Fibroblast of upper back skin (primary cell): ENCODE measurements at places on chromosomes 1 and 21.

DNA sequence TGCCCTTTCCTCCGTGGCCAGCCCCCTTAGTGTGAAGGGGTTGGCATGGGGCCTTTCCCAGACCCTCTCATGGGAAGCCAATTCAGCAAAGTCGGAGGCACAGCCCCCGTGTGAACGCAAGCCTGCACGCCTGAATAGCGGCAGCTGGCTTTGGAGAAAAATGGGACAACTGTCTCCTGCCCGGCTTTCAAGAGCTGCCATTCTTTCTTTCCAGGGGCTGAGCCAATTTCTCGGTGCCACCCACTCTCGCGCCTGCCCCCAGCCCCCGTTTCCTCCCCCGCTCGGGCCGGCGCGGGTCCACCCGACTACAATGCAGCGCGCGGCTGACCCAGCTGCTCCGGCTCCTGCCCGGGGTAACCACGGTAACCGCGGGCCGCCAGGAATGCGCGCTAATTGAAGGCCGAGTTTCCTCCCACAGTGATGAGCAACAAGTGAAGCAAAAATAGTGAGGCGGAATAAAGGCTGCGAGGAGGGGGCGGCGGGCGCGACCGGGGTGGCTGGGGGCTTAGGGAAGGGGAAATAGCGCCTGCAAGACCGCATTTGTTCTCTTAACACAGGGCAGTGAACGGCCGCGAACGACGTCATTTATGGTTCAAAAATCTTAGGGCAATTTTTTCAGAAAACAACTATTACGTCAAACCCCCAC, 27.8 kb downstream of the ILDR2 start:
- DNase-seq, result peak; percentile 74

- no peak for DNase-seq
Measured at GRCh38 chr1:54610048-54610447, 13.3 kb downstream of the FAM151A start.

DNA sequence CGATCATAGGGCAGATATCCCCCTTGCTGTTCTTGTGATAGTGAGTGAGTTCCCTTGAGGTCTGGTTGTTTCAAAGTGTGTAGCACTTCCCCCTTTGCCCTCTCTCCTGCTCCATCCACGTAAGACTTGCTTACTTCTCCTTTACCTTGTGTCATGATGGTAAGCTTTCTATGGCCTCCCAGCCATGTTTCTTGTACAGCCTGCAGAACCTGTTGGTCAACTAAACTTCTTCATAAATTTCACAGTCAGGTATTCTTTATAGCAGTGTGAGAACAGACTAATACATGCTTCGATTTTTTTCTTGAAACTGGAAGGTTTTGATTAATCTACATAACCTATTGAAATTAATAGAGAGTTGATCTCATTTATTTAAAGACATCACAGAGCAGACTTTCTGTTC, 302.5 kb upstream of the PBX1 start:
- no peak for DNase-seq

- peak; percentile 99 for DNase-seq
Measured at GRCh38 chr1:201955009-201955728, at the start of gene TIMM17A. Gene TIMM17A (plus strand): TSS chr1:201955503. CDS start chr1:201955527, 24 bp downstream.

DNA sequence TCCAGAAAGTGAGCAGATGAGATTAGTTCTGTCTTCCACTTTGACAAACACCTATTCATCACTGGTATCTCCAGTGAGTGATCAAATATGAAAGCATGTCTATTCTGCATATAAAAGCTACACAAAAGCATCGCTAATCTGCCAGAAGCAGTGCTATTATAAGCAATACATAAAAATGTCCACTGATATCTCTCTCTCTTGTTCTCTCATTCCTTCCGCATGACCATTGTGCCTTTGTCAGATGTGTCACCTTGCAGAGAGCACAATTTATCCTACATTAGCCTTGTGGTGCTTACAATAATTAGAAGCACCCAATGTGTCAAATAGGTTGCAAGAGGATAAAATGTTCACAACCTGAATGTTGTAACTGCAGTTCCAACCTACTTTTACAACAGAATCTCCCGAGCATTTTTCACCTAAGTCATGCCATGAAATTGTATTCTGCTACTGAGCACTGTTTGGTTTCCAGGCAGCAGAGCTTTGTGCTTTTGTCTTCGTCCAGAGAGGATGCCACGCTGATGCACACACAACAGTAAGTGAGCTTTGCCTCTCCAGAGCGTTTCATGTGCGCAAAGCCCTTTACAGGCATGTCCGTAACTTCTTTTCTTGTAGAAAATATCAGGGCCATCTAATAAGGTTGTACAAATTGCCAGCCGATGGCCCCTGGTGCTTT, 198.7 kb upstream of the PLD5 start:
- no peak for DNase-seq

GRCh38 chr1:46687093-46687659, 15.5 kb downstream of the TEX38 start:
- DNase-seq, result peak; percentile 79

DNA sequence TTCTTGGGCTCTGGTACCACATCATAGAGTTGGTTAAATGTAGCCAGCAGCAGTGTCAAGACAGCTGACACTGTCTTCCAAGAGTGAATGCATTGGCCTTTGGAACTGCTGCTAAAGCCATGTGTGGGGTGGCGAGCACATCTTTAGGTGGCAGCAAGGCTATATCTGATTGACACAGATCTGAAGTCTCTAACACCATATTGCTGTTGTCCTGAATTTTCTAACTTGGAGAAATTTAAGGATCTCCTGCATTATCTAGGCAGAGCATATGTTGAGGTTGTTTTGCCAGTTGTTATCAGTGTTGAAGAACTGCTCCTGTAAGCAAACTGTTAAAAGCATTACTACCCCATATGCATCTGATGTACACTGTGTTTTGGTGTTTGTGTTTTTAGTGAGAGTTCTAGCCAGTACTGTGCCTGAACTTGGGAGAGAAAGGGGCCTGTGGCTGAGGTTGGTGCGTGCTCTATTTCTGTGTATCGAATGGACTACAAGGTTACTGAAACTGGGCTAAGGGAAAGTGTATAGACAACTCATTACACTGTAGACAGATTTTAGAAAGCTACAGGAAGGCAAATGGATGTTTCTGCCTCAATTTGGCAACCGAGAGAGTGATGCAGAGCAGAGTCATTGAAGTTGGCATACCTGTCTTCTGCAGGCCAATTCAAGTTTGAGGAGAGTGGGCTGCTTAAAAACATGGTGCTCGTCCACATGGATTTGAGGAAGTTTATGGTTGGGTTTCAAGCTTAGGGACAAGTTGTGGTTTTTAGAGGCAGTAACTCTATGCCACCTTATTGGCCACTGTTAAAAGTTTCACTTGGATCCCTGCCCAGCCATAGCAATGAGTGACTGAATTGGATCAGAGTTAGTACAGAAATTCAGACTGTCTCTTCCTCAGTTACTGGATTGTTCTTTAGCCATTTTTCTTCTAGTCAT, 16.9 kb downstream of the DYRK3 start:
- DNase-seq, result no peak

- DNase-seq, result no peak
Measured at GRCh38 chr1:165845992-165846748, 18.8 kb downstream of the UCK2 start.

- peak; percentile 18 for DNase-seq
Measured at GRCh38 chr1:79501153-79501552, 494.6 kb upstream of the ADGRL4 start.

DNA sequence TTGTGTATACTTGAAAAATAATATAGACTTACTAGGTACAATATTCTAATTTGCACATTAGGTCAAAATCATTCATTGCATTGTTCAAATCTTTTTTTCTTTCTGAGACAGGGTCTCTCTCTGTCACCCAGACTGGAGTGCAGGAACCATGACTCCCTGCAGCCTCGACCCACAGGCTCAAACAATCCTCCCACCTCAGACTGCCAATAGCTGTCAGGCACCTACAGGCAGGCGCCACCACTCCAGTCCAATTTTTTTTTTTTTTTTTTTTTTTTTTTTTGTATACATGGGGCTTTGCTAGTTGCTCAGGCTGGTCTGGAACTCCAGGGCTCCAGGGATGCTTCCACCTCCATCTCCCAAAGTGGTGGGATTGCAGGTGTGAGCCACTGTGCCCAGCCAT, 656.9 kb downstream of the KCNT2 start:
- DNase-seq, result no peak

DNA sequence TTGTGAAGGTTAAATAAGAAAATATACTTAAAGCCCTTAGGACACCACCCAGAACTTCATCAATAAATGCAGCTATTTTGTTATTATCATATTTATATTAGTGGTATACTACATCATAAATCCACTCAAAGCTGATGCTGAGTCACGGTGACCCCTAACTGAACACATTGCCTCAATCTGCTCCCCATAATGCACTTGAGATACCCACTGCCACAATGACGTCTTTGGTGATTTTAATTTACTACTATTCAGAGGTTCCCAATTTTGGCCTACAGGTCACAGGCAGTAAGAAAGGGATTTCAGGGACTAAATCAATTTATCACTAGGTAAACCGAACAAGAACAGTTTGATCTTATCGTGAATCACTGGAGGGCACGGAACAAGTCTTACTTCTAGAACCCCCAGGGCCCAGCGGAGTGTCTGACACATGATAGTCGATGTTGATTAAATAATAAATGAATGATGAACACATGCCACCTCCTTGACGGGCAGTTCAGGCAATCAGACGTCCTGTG, 493 bp upstream of the CHD1L start:
- DNase-seq, result no peak

DNA sequence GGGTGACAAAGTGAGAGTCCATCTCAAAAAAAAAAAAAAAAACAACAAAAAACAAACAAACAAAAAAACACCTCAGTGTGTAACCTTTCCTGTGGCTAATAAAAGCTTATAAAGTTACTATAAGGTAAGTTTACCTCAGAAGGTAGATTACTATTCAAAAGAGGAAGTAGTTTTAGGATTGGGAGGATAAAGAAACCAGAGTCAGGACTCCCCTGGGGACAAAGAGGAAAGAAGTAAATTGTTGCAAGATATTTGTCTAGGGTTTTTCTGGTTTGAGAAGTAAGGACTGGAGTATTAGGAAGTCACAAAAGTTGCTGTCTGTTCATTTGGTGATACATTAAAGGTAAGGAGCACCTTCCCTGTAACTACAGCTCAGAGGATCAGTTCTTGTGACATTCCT, 23.8 kb upstream of the CENPF start:
- DNase-seq, result no peak

DNA sequence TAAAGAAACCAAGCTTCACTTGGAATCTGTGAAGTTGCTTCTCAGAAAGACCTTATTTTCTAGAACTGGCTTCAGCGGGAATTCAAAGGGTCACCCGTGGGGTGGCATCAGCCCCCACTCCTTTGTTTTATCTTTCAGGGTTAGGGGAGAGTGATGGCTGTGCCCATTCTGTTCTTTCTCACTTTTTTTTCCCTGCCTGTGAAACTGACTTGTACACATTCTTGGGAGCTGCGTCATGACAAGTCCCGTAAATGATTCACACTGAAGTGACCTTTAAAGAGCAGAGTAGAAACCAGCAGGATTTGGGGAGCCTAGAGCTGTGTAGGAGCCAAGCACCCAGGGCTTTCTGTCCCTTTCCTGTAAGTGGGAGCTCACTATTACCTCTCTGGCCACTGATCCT, 43.8 kb downstream of the SLC44A3 start:
- DNase-seq, result peak; percentile 93

DNA sequence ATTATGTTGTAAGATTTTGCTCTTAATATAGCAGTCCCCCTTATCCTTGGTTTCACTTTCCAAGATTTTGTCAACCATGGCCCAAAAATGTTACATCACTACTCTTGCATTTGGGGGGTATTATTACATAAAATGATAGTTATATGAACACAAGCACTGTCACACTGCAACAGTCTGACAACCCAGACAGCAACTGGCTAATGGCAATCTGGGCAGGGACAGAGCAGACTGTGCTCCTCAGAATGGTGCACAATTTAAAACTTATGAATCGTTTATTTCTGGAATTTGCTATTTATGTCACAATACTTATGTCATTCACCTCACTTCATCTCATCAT, 2.1 kb upstream of the IVNS1ABP start:
- DNase-seq, result no peak

DNA sequence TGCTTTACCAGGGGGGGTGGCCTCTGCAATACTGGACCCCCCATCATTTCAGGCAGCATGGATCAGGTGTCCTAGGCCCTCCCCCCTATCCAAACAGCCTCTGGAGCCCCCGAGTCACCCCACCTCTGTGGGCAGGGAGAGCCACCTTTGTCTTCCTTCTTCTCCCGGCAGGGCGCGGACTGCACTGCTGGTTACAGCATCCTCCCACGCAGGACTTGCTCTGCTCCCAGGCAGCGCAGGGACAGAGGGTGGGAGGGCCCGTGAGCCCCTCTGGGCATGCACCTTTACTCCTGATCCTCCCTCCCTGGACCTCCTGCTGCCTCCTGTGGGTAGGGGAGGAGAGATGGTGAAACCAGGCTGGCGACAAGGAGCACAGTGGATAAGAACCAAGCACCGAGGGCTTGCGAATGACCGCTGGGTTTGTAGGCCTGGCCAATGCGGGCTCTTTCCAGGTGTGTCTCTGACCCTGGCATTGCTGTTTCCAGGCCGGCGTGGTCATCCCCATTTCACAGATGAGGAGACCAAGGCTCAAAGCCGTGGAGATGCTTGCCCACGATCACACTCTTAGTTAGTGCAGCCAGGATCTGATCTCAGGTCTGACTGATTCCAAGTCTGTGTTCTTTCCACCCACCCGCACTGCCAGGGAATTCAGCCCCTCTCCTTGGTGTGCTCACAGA, 73.6 kb upstream of the TARDBP start:
- DNase-seq, result no peak

DNA sequence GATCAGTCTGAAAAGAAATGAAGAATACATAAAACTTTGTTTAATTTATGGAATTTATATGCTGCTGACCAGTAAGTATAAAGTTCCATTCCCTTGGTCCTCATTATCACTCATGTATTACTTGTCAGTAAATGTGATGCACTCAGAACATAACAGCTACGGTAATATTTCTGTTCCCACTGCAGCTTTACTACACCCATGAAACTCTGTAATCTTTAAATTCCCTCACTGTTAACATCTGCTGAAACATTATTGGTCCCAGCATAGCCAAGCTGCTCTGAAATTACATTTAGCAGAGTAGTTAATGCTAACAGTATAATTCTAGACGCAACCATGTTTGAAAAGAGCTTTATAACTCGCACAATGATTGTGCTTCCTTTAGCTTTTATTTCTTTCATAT, 238.4 kb downstream of the GPATCH2 start:
- no peak for DNase-seq

GRCh38 chr1:74334147-74334546, 99.0 kb downstream of the TNNI3K start:
- peak; percentile 51 for DNase-seq

DNA sequence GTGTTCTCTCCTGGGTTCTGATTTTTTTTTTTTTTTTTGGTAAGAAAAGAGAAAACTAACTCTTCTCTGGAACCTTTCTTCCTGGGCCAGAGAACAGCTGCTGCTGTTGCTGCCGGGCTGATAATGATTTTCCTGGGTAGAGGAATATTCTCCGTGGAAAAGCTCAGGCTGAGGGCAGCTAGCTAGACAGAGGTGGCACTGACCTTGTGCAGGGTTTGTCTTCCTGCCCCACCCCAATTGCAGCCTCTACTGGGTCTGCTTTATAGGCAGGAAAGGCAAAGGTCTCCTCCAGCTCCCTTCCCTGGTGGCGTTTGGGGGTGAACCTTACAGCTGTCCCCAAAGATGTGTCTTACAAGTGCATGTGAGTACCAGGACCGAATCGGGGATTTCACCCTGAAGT, 79.3 kb downstream of the SPSB1 start:
- no peak for DNase-seq
